ENCODE measurements at places on chromosomes 16 and 17.

DNA sequence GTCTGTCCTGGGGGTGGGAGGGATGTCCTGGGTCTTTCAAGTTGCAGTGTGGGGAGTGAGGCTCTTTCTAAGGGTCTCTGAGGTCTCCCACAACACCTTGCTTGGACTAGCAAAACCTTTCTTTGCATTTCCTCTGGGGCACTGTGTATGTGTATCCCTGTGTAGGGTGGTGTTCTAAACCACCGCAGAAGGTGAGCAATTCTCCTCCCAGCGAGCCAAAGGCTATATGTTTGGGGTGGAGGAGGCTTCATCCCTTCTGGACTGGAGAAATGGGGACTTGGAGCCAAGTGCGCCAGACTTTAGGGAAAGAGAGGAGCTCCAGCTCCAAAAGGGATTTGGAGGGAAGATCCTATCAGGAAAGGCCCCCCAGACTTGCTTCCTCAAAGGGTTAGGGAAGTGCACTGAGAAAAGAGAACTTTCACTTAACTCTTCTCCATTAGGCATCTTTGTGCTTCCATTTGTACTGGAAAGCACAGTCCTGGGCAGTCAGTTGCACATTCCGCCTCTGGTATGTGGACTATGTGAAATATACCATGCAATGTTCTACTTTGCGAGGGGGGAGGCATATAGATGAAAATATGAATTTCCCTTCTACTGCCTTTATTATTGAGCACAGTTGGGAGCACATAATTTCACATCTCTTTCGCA is 18.9 kb upstream of the HOXB9 start:
- DNase-seq = no peak

DNA sequence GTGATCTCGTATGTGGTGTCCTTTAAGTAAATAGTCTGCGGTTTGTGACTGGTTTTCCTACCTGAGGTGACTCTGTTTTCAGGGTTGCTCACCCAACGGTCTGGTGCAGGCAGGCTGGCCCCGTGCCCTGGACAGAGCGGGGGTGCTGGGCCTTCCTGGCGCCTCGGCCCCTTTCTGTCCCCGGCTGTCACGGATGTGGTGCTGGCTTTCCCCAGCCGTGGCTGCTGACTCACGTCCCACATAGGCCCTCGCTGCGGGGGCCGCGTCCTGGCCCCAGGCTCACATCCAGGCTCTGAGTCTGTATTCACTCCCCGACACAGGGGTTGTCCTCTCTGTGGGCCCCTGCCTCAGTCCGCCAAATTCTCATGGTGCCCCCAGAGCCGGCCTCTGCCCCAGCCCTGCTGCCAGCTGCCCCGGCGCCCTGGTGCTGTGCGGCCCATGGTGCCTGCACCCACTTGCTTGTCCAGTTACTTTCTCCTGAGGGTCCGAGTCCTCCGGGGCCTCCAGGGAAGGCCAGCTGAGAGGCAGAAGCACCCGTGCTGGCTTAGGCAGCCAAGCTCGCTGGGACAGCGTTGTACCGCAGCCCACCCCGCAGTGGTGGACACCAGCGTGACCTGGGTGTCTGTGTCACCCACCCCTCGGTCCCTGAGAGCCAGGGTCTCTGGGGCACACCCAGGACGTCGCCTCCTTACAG is 5.9 kb downstream of the CHMP6 start:
- no peak for DNase-seq

DNA sequence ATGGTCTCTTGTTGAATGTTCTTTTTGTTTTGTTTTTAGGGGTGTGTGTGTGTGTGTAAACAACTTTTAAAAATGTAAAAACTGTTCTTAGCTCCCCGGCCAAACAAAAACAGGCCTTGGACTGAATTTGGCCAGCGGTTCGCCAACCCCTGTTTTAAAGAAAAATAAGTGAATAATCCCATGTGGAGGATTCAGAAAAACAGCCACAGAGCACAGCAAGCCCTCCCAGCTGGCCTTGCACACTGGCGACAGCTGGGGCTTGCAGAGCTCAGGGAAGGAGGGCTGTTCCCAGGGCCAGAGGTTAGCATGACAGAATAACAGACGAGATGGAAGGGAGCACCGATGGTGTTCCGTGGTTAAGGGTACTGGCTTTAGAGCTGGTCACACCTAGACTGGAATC is 39.0 kb downstream of the EMP2 start:
- DNase-seq = no peak

DNA sequence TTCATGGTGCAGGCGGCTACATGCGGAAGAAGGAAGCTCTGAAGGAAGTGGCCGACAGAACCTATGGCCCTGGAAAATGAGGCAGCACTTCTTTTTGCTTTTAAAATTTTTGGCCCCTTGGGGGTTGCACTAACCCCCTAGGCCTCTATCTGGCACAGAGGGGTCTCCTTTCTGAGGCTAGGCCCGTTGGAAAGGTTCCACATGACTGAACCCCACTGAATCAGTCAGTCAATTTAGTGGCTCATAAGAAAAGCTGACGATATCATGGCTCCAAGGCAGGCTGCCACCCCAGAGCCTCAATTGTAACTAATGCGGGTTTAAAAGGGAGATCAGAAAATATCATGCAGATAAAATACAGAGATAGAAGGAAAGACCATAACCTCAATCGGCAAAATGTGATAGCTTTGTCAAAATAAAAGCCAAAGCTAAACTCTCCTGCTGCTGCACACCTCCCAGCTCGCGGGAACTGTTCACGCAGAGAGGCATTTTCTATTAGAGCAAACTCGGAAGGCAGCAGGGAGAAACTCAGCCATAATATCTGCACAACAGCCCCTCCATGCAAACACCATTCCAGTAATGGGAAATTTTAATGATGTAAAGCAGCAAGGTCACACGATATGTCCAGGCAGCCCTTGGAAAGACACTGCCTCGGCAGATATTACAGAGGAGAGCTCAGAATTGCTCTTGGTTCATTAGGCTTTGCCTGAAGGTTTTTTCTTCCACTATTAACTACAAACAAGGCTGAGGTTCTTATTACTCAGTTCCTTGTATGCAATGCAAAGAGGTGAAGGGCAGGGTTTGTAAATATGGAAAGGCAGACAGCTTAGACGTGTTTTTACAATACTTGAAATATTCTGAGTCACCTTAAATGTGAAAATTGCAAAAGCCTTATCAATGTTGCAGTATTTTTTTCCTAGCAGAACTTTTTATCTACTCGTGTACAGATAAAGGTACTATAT is 200.4 kb upstream of the PMFBP1 start:
- no peak for DNase-seq

DNA sequence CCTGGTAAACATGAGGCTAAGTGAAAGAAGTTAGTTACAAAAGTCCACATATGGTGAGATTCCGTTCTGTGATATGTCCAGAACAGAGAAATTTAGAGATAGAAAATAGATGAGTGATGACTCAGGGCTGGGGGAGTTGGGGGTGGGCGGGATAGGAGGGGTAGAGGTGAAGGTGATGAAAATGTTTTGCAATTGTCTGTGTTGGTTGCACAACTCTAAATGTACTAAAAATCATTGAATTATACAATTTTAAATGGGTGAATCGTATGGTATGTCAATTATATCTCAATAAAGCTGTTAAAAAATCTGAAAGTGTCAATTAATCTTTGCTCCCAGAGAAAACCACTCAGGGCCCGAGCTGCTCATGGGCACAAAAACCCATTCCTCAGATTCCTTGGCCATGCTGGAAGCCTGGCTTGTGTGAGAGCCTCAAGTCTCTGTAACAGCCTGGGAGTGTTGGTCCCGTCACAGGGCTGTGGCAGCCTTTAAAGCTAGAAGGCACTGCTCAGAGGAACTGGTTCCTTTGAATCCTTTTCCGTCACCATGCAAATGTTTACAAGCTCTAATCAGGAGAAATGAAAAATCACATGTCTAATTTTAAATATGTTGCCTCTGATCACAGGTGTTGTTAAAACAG is 225.3 kb downstream of the WWOX start:
- DNase-seq = no peak

DNA sequence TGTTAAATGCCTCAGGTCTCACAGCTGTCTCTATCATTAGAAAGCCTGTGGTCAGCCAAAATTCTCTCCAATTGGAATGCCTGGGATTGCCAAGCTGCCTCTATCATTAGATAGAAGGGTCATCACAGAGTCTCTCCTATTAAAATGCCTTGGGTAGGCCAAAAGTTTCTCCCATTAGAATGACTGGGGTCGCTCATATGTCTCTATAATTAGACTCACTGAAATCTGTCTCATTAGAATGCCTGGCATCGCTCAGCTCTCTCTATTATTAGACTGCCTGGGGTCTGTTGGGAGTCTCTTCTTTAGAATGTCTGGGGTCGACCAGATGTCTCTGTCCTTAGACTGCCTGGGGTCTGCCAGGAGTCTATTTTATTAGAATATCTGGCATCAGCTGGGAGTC is 2265.1 kb downstream of the TP53TG3F start:
- no peak for DNase-seq

DNA sequence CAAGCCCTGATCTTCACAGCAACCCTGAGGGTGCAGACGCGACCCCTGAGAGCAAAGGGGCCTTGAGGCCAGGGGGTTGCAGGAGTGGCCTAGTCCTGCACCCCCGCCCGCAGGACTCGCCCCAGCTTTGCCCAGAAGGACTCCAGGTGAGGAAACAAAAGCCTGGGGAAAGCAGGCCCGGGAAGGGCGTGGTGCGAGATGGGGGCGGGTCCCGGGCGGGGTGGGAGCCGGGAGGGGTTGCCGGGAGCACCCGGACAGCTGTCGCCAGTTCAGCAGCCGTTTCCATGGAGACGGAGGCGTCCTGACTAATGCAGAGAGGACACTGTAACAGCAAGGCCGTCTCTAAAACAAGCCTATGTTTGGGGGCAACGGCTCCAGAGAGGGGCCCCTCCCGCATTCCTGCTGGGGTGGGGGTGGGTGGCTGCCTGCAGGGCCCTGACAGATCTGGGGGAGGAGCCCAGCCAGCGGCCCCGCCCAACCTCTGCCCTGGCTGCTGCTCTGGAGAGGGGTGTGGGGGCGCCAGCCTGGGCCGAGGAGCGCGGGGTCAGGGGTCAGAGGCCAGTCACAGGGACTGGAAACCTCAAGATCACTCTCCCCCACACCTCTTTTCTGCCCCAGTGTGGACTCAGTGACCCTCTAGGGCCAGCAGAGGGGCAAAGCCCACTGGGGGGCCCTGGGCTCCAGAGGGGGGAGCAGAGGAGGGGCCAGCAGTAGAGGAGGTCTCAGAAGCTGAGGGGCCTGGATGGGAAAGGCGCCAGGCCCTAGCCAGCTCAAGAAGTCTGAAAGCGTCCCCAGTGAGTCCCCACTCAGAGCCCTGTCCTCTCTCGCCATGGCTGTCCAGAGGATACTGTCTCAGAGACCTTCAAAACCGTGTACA is 3.1 kb upstream of the TPPP3 start:
- DNase-seq = no peak

DNA sequence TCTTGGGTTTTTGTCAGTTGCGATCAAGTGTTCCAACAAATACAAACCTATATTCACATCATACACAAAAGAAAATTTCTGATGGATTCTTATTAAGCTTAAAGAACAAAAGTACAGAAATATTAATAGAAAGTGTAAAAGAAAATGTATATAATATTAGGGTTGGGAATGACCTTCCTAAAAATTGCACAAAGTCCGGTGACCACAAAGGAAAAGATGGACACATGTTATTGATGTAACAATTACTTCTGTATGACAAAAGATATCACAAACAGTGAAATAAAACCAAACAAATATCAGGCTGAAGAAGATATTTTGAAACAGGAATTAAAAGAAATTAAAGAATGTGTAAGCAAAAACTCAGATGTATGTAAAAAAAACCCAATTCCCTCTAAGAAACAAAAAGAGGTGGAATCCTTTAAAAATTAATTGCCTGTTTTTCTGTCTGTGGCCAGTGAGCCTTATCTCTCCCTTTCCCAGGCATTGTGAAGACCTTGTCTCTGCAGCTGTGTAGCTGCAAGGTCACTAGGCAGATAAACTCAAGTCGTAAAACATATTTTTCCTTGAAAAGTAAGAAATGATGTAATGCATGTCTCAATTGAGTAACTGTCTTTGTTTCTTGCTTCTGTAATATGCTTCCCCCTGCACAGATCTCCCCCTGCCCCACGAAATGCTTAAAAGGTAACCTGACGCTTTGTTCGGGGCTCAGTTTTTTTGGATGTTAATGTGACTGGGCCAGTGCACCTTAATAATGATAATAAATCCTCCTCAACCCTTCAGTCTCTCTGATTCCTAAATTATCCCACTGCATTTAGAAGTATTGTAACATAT is 2.8 kb downstream of the ST6GALNAC1 start:
- DNase-seq = no peak

DNA sequence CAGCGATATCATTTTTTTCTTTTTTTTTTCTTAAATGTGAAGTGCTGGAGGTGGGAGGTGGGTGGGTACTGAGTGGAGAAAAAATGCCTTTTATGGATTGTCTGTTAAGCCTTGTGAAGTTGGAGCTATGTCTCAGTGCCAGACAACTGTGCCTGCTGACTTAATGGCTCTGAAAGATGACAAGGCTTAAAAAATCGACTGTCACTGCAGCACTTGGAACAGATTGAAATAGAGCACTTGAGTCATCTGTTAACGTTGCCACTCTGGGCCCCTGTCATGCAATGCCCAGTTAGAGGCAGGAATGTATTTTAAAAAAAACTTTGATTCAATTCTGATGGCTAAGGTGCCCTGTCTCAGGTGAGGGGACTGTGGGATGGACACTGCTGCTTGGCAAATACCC is 108.2 kb upstream of the HS3ST2 start:
- no peak for DNase-seq

GRCh38 chr16:87948119-87948545 is 3.1 kb upstream of the BANP start:
- no peak for DNase-seq

- no peak for DNase-seq
Observed at GRCh38 chr16:69644790-69645189, 79.0 kb downstream of the NFAT5 start.

DNA sequence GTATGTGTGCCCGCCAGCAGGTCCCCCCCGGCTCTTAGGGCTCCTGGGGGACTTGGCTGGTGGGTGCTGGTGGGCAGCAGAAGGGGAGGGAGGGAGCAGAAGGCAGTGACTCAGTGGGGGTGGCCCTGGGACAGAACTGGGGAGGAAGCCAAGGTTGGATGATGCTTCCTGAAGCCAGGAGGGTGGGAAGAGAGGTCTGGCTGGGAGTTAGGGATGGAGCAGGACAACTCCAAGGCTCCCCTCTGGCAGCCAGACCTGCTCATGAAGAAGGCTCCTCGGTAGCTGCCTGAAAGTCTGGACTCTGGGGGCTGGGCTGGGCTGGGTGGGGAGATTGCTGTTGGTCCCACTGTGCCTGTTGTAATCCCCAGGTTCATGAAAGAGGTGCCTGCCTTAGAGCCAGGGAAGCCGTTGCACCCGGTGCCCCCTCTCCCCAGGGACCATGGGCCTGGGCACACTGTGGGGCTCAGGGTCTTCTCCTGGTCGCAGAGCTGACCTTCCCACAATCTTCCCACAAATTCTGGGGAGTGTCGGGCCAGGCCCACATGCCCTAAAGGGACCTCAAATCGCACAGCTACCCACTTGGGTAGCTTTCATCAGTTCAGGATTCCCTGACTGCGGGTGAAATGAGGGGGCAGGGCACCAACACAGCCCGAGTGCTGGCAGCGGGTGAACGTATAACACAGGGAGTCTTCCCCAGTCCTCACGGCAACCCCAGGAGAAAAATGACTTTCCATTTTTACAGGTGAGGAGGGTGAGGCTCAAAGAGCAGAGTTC is 1.1 kb upstream of the PLEKHG4 start:
- DNase-seq = no peak

- no peak for DNase-seq
Observed at GRCh38 chr17:33028778-33029177, 37.1 kb downstream of the SPACA3 start.

Data from stimulated activated CD8-positive, alpha-beta memory T cell treated with anti-CD3 and anti-CD28 coated beads, Interleukin-12 subunit alpha, Interleukin-12 subunit beta, amount 100 ng/mL, for 4 hours (primary cell).